Psoas muscle (tissue), 8 donors: ENCODE measurements at places on chromosomes 13 and 19.

DNA sequence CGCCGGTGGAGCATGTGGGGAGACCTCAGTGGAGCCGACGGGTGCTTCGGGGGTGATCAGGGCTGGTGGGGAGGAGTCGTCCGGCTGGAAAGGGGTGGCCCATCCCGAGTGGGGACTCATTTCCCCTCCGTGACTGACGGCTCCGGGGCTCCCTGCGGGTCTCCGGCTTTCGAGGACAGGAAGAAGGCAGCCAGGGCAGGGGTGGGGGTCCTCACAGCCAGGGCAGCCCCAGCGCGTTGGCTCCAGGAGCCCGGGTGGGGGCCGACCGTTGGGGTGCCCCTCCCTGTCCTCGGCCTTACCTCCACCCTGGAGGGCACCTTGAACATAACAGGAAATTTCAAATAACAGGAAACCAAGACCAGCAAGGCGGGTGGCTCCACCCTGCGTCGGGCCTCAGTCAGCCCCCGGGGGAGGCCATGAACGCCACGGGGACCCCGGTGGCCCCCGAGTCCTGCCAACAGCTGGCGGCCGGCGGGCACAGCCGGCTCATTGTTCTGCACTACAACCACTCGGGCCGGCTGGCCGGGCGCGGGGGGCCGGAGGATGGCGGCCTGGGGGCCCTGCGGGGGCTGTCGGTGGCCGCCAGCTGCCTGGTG, at the start of gene S1PR4:
S1PR4 (plus strand) TSS at position 393 of the 596 bp plus-strand sequence; CDS start at position 417, 24 bp downstream.
- DNase-seq: no peak

DNA sequence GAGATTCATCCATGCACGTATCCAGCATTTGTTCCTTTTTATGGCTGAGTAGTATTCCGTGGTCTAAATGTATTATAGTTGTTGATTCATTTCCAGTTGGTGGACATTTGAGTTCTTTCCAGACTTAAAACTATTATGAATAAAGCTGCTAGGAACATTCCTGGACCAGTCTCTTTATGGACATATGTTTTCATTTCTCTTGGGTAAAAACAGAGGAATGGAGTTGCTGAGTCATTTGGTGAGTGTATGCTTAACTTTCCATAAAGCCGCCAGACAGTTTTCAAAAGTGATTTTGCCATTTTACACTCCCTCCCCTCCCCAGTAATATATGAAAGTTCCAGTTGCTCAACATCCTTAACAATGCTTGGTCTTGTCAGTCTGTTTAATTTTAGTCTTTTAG, 116.4 kb downstream of the TSHZ3 start:
- no peak for DNase-seq

GRCh38 chr13:102702965-102703725, 8.3 kb upstream of the METTL21C start:
- DNase-seq: no peak

DNA sequence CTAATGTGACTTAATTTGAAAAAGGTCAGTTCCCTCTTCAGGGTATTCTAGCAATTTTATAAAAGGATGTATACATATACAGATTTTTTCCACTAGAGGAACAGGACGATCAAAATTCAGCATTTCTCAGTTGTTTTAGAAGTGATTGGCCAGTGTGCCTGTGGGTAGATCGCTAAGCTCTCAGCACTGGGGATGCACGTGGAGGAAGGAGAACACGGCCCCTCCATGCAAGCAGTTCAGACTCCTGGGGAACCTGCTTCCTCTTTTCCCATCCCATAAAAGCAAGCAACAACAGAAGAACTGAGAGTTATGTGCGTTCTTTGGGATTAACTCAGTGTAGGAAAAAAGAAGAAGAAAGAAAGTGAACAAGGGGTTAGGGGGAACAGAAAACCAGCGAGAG, 328.8 kb downstream of the FOXO1 start:
- DNase-seq: no peak

DNA sequence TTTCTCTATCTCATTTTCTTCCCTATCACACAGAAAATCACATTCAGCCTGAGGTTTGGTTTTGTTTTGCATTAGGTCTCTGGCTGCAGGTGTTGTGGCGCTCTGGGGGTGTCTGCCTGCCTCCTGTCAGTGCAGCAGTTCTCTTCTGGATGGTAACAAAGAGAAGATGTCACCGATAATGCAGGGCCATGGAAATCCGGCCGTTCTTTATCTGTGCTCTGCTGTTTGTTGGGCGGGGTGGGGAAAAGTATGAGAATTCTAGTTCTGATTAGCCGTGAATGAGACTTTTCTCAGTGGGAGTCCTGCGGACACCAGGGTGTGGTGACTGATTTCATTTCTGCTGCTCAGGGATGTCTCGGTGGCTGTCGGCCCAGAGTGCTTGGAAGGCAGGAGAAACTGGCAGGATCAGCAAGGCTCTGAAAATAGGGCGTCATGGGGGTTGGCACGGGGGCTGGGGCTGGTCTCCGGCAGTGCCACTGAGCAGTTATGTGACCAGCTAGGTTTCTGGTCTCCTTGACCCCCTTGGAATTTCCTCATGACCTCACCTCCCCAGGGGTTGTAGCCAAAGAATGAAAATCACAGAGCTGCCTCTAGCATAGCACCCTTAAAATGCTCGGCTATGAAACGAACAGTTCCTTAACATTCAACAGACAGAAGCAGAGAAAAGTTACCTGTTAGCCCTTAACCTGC, 5.0 kb downstream of the RNF113B start:
- DNase-seq: peak; percentile 60
